ENCODE measurements at places on chromosomes 4 and X.

DNA sequence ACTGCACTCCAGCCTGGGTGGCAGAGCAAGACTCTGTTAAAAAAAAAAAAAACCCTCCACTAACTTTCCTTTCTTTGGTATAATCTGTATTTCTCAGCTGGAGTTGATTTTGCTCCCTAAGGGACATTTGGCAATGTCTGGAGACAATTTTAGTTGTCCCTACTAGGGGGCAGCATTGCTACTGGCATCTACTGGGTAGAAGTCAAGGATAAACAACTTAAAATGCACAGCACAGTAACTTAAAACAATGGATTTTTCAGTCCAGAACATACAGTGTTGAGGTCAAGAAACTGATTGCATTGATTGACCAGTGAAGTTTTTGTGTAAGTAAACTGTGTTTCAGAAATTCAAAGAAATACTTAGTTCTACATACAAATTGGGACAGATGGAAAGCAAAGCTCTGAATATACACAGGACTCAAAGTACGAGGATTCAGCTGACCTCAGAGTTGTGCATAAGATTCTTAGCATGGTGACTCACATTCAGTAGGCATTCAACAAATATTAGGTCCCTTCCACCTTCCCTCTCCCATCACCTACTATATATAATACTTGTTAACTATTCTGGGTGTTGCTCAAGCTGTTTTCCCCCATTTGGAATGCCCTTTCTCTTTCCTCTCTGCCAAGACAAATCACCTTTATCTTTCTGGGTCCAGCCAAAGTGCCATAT, 8.8 kb downstream of the DDX53 start:
- peak; percentile 2 for DNase-seq

DNA sequence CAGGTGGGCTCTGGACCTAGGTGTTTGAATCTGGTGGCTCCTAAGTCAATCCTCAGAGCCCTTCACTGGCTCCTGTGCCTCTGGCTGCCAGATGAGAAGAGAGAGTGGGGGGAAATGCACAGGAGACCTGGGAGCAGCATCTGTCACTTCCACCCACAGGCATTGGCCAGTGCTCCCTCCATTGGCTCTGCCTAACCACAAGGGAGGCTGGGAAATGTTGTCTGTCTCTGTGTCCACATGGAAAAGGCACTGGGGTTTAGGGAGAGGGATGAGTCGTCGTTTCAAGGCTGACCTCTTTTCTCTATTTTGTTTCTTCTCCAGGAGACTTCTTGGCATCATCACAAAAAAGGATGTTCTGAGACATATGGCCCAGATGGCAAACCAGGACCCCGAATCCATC, 76.4 kb downstream of the CLCN4 start:
- DNase-seq = no peak

DNA sequence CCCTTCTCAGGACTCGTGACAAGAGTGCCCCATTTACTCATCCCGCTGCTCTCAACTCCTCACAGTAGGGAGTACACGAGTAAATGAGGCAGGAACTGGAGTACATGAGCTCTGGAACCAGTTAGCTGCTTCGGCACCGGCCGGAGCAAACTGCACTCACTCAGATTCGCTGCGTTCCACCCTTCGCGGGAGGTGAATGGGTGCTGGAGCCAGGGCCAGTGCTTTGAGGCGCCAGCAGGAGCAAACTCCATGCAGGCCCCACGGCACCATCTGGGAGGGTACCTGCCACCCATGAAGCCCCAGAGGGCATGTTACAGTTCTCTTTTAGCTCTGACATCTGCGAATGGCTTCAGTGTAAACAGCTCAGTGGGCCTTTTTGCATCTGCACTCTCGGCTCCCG, 315.5 kb upstream of the GK2 start:
- no peak for DNase-seq

DNA sequence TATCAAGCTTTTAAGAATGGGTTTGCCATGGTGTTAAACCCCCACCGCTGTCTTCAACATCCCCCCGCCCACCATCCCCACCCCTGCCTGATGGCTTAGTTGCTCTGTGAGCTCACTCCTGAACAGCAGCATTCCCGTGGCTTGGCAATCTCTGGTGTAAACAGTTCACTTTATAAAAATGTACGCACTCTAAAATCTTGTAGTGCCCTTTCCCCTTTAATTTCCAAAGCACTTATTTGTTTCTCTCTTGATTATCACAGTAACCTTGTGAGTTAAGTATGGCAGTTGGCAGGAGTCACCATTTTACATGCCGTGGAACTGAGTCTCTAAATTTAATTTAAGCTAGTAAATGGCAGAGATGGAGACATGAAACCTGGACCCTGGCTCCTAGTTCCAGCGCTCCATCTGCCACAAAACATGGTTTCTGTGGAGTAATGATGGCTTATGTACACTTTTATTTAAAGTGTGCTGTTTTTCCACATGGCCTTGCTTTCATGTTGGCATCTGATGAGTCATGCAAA, 123.1 kb downstream of the AFF1 start:
- DNase-seq = no peak

GRCh38 chrX:101029665-101030064, 22.2 kb downstream of the TRMT2B start:
- no peak for DNase-seq

- no peak for DNase-seq
These were observed 564.5 kb downstream of the ZNF674 start for GRCh38 chrX:45980726-45981125.

- DNase-seq = no peak
These were observed 20.9 kb upstream of the NDNF start for GRCh38 chr4:121093261-121093660.

- no peak for DNase-seq
These were observed 4.6 kb upstream of the DCAF4L1 start for GRCh38 chr4:41976775-41977516.

GRCh38 chrX:44244008-44244407, 99.5 kb downstream of the EFHC2 start:
- no peak for DNase-seq

DNA sequence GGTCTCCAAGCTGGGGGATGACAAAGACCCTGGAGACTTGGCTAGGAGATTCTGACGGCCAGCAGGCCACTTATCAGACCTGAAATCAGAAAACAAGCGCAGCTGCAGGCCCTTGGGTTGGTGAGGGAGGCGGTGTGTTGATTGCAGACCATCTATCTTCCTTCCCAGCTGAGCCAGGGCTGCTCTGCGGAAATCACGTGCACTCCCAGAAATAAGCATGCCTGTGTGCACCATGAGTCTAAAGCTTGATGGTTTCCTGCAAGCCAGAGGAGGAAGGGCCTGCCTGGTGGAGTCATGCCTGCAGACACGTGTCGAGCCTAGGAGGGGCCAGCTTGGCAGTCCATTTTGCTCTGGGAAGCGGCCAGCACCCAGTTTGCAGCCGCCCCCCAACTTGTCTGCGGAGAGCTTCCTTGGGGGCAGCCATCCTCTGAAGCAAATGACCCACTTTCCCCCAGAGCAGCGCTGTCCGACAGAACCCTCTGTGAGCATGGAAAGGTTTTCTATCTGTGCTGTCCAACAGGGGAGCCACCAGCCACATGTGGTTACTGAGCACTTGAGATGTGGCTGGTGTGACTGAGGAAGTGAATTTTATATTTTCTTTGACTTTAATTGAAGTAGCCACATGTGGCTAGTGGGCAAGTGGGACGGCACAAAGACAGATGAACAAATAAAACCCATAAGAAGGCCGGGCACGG, 175.7 kb upstream of the BCOR start:
- no peak for DNase-seq

DNA sequence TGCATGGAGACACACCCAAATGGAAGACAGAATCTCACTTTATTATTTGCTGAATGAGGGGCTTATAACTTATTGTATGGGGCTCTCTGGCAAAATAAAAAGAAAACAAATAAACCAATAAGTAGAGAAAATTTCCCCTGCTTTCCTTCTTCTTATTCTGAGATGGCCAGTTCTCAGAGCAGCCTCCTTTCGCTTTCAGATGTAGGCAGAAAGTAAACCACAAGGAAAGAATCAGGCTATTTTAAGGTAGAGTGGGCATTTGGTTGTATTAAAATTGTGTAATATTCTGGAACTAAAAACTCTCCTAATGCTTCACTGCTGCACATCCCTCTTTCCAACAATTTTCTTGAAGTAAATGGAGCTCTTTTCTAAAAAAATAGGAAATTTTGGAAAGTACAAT, 241.8 kb downstream of the GALNTL6 start:
- no peak for DNase-seq

DNA sequence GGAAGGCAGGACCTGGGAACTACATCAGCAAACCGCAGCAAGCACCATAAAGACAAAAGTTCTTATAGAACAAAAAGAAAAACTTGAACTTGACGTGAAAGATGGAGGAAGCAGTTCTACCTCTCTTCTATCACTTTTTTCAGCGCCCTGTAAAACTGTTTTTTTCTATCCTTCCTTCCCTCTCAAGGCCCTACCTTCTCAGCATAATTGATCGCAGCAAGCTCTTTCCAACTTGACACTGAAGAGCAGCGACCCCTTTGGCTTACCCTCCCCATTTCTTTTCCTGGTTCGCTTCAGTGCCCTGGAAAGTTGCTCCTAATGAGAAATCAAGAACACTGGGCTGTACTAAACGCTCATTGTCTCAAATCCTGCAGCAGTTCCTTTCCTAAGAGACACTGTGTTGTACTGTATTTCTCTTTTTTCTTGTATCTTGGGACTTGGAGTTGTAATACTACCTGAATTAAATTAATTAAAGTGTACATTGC, 150.6 kb upstream of the SLC4A4 start:
- no peak for DNase-seq

GRCh38 chr4:106676173-106676921, 307.8 kb upstream of the GIMD1 start:
- DNase-seq = no peak

GRCh38 chrX:106286053-106286650, 118.0 kb downstream of the PWWP3B start:
- DNase-seq = no peak

- DNase-seq = no peak
These were observed 43.3 kb upstream of the PDGFC start for GRCh38 chr4:157014621-157015591.

DNA sequence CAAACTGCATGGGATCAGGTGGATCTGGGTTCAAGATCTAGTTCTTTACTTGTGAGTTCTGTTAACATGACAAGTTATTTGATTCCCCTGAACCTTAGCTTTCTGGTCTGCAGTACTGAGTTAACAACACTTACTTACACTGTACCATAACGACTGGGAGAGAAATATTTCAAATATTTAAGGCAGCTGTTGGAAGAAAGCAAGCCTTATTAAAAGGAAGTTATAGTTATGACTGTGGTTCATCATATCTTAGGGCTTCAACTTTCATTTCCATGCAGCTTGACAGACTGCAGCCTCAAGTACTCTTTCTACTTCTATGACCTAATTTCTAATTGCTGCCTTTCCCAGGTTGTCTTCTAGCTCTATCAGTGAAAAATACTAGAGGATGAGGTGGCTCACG, 40.0 kb upstream of the PDGFRA start:
- no peak for DNase-seq

DNA sequence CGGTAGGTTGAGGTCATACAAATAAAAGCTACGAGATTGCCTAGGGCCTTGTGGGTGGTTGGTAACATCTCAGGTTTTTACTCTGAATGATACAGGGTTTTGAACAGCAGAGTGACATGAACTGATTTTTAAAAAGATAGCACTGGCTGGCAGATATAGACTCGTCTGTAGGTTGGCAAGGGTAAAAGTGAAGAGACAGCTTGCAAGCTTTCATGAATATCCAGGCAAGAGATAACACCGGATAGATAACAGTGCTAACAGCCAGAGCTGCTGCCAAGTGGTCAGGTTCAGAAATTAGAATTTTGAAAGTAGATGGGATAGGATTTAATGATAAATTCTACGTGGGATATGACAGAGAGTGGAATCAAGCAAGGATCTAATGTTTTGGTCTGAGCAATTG, 299.7 kb upstream of the AADAT start:
- DNase-seq = no peak
